Adrenal gland (tissue), 19 donors: ENCODE measurements at places on chromosomes 5 and 9. TPM values are rescaled to one million over a fixed set of nuclear protein-coding genes. Genes with fewer than 3 reads are reported as not detected.

Gene AK3
- total RNA-seq: 237 TPM

Gene C9orf153
- 0.94 TPM for total RNA-seq

Gene SHC3
- 16.0 TPM for total RNA-seq

Gene SLC25A2
- 0.54 TPM for total RNA-seq

Gene IFNE
- not detected for total RNA-seq

Gene RANBP17
- 26.3 TPM for total RNA-seq

Gene ARHGEF39
- 18.4 TPM for total RNA-seq

Gene CORO2A
- 3.2 TPM for total RNA-seq

Gene MAMDC2
- 4.9 TPM for total RNA-seq

Gene TRPM6
- 0.11 TPM for total RNA-seq

Gene CTSV
- 0.48 TPM for total RNA-seq

Gene CDH9
- not detected for total RNA-seq

Gene SNCB
- not detected for total RNA-seq

Gene FASTKD3
- 20.5 TPM for total RNA-seq

Gene FOXD4L3
- total RNA-seq: not detected

Gene OBP2B
- not detected for total RNA-seq

Gene PRKACG
- not detected for total RNA-seq

Gene UNC5A
- total RNA-seq: 7.6 TPM

Gene QRFP
- not detected for total RNA-seq

Gene ANKRD55
- 0.36 TPM for total RNA-seq

Gene GABRA1
- total RNA-seq: not detected

Gene ZFP37
- total RNA-seq: 4.7 TPM

Gene MEIKIN
- not detected for total RNA-seq

Gene ANXA2R
- total RNA-seq: 3.1 TPM

Gene HSPB3
- not detected for total RNA-seq

Gene PCDHB9
- total RNA-seq: 2.2 TPM
